Hindlimb muscle (tissue), 1 donor: ENCODE measurements at places on chromosomes 1 and 21.

DNA sequence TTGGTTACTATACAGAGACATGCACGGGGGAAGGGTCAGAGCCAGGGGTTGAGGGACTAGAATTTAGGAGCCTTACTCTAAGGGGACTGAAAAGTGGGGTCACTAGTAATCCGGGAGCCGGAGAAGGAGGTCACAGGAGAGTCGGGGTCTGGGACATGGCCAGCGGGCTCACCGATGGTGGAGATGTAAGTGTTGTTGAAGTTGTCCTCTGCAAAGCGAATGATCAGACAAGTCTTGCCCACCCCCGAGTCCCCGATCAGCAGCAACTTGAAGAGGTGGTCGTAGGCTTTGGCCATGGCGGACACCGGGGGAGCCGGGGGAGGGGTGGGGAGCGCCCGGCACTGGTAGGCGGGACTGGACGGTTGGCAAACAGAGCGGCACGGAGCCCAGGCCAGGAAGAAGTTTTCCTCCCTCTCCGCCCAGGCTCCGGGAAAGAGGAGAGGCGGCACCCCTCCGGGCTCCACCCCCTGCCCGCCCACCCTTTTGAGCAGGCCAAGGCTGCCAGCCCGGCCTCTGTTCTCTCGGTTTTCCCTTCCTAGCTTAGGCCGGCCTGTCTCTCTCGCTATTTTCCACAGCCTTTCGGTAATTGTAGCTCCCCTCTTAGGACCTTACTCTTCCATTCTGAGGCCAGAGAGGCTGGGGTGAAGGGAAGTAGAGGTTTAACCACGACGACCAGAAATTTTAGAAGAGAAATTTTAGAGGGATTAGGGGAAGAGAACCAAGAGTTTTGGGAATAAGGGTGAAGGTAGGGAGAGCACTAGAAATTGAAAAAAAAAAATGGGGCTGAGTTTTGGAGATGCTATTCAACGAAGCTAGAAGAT, at the start of gene RAB13:
TSS of gene RAB13 (minus strand) at position 399 of the 821 bp plus-strand sequence. CDS start at position 296, 103 bp downstream.
- peak; percentile 82 for DNase-seq

- DNase-seq: no peak
These were observed 181.1 kb upstream of the APP start for GRCh38 chr21:26351661-26352060.

- no peak for DNase-seq
These were observed 28.6 kb downstream of the AK4 start for GRCh38 chr1:65176591-65176990.

- no peak for DNase-seq
These were observed 34.9 kb downstream of the GREM2 start for GRCh38 chr1:240577095-240577494.

DNA sequence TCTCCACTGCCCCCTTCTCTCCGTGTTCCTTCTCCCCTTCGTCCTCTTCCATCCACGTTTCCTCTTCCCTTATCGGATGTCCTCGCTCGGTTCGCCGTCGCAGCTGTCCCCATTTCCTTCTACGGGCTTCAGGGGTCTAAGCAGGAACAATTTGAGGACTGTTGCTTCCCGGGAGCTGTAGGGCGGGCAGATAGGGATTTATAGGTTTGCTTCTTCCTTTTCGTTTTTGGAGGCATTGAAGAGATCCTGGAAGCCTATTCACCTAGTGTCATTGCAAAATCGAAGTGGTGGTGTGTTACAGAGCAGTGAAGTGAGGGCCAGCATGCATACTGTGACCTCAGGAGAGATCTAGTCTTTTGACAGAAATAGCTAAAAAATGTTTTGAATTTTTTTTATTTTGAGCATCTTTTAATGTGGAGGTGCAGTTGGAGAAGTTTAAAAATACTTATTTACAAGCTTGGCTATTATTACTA, 897 bp downstream of the ZYG11B start:
- DNase-seq: no peak

- no peak for DNase-seq
These were observed 106.2 kb upstream of the COL6A1 start for GRCh38 chr21:45875416-45875760.

- DNase-seq: no peak
These were observed 63.2 kb downstream of the SSBP3 start for GRCh38 chr1:54342742-54343687.

- DNase-seq: peak; percentile 27
These were observed 122.3 kb downstream of the TNFSF18 start for GRCh38 chr1:172928412-172928811.

- DNase-seq: no peak
These were observed 37.9 kb downstream of the PIGM start for GRCh38 chr1:159993911-159994310.

DNA sequence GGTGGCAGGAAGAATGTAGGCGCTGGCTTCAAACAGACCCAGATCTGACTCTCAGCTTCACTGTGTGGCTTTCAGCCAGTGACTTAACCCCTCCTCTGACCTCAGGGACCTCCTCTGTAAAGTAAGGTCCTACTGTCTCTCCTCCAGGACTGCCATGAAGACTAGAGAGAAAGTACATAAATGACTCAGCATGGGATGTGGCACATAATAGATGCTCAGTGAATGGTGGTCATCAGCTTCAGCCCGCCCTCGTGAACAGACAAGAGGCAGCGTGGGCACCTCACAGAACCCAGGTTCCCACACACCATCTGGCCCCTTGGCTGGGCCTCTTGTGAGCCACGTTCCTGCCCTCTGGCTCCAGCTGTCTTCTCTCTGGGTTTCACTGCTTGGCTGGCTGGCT, 126.0 kb downstream of the SYF2 start:
- DNase-seq: no peak

GRCh38 chr1:12464598-12465056, 153.4 kb downstream of the DHRS3 start:
- DNase-seq: peak; percentile 82

DNA sequence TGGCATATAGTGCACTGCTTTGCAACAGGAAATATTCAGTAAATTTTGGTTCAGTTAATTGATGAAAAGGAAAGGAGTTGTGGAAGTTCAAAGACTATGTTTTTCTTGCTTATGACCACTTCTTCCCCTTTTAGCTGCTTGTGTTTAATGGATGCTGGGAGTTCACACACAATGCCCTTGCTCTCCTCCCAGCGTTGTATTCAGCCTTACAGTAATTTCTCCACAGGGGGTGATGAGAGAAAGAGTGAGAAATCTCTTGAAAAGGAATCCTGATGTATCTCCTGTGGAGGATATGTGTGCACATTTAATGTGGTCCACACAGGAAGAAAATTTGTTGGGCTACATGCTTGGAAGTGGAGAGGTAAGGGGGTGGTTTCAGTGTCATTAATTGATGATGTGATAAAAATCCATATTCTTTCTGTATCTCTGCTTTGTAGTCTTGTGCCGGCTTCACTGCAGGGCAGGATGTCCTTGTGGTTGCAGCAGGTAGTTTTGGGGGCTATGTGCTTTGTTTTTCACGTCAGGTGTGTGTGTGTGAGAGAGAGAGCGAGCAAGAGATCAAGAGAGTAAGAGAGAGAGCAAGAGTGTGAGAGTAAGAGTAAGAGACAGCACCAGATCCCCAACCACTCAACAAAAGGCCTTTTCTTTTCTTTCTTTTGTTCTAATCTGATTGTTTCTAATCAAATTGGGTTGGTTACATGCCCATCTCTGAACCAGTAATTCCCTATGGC, 204.4 kb downstream of the RWDD3 start:
- DNase-seq: no peak

- DNase-seq: no peak
These were observed 9.0 kb upstream of the RPL5 start for GRCh38 chr1:92822879-92823278.

- DNase-seq: no peak
These were observed at the start of gene MAP3K21 for GRCh38 chr1:233327651-233328141. Gene MAP3K21, plus strand, starts transcription at chr1:233327724. Its CDS starts 305 bp downstream, at chr1:233328029.

DNA sequence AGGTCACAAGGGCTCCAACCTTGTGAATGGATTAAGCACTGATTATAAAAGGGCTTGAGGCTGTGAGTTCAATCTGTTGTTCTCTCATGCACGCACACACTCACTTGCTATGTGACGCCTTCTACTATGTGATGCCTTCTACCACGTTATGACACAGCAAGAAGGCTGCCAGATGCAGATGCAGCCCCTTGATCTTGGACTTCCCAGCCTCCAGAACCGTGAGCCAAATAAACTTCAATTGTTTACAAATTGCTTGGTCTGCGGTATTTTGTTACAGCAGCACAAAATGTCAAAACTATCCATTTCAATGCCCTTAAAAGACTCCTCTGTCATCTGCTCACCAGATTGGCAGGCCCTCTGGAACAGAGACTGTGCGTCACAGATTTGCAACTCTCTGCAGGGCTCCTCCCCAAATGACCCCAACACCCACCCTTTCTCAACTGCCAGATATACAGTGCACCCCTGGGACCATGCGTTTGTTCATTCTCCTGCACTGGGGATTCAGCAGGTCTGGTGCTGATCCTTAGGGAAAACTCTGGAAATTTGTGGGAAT, 47.8 kb upstream of the KANK4 start:
- DNase-seq: no peak

DNA sequence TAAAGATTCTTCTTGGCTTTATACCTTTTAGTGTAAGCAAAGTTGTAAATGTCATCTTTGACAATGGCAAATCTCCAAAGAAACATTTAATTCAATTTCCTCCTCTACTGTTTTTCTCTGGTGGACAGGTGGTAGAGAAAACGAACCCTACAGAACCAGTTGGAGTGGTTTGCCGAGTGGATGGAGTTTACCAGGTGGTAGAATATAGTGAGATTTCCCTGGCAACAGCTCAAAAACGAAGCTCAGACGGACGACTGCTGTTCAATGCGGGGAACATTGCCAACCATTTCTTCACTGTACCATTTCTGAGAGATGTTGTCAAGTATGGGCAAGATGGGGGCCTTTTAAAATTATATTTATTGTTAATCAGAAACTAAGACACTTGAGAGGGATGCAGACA, 25.8 kb downstream of the UAP1 start:
- no peak for DNase-seq
